ENCODE measurements at places on chromosomes 12 and 14.

DNA sequence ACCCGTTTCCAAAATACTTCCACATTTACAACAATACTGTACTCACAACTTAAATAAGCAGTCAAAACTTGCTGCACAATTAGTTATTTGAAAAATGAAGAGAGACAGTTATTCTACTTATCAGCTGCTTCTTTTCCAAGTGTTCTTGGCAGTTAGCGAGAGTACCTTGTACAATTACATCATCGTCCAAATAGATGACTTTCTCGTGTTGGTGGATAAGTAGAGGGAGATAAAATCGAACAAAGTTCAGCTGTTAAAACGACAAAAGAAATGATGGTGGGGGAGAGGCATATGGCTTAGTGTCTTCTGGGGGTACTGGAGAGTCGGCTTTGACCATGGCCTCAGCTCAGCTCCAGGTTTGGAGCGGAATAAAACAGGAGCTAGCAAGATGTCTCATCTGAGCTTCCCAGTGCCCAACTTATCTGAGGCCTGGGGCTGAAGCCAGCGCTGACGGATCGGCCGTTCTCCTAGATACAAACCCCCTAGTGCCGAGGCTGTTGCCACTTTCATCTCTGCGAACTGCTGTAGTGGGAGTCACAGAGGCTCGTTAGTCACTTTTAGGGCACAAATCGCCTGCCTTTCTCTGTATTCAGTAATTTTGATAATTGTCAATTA is 31.7 kb downstream of the TDG start:
- DNase-seq: no peak

GRCh38 chr12:77133566-77133965 is 68.2 kb upstream of the E2F7 start:
- DNase-seq: no peak

GRCh38 chr14:58193542-58193941 is 6.4 kb upstream of the ACTR10 start:
- no peak for DNase-seq

DNA sequence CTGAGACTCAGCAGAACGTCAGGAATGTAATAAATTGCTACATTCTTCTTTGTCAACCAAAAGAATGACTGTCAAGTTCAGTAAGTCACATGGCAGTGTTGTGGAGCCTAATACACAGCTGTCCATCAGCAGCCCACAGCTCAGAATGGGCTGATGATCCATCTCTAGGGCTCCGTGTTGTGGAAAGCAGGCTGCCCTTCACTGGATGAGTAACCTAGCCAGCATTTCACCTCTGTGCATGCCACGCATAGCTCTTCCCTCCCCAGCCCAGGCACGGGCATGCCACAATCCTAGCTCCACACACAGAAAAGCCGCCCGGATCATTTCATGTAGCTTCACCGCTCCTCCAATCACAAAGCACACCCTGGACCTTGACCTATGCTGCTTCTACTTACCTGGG is 878.0 kb upstream of the TMEM132C start:
- no peak for DNase-seq

DNA sequence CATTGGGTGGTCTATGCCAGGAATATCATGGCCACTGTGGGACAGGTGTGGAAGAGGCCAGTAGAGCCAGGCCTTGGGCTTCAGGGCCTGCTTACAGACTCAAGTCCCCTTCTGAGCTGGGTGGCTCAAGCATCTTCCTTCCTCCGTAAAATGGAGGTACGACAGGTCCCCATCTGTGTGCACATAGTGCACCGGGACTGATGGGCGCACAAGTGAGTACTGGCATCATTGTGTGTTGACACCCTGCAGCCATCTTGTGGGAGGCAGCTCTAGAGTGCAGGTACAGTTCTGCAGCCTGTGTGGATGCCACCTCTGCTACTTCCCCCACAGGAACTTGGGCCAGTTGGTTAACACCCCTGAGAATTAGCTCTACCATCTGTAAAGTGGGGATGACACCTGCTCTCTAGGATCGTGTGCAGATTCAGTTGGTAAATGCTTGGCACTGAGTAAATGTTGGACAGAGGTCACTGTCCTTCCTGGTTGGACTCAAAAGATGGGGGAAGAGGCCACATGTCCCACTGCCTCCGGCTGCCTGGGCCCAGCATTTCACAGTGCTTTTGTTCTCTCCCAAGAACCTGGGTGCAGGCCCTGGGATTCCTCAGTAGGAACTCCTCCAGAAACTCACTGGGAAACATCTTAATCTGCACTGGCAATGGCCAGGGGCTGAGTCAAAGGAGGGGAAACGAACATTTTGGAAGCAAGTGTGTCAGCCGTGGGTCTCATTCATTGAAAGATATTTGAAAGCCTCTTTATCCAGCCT is 70.6 kb downstream of the C14orf132 start:
- DNase-seq: no peak

DNA sequence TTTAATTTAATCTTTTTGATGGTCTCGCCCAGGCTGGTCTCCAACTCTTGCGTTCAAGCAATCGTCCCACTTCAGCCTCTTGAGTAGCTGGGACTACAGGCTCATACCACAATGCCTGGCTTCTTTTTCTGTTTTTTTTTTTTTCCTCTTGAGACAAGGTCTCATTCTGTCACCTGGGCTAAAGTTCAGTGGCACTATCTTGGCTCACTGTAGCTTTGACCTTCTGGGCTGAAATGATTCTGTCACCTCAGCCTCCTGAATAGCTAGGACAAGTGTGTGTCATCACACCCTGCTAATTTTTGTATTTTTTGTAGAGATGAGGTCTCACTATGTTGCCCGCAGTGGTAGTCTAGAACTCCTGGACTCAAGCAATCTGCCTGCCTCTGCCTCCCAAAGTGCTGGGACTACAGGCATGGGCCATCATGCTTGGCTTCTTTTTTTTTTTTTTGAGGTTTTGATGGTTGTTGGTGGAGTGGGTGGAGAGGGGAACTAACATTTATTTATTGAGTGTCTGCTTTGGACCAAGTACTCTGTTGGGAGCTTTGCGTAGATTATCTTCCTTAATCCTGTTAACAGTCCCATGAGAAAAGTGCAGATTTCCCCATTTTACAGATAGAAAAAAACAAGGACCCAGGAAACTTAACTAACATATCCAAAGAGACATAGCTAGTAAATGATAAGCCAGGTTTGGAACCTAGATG is 102.0 kb downstream of the DIP2B start:
- DNase-seq: no peak

GRCh38 chr14:34368971-34369647 is 92.9 kb downstream of the SPTSSA start:
- DNase-seq: no peak

DNA sequence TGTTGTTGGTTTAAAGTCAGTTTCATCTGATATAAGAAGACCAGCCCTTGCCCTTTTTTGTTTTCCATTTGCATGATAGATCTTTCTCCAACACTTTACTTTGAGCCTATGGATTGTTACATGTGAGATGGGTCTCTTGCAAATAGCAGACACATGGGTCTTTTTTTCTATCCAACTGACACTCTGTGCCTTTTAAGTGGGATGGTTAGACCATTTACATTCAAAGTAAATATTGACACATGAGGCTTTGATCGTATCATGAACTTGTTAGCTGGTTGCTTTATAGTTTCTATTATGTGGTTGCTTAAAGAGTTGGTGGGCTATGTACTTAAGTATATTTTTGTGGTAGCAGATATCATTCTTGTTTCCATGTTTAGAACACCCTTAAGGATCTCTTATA is 213.4 kb upstream of the G2E3 start:
- DNase-seq: no peak

DNA sequence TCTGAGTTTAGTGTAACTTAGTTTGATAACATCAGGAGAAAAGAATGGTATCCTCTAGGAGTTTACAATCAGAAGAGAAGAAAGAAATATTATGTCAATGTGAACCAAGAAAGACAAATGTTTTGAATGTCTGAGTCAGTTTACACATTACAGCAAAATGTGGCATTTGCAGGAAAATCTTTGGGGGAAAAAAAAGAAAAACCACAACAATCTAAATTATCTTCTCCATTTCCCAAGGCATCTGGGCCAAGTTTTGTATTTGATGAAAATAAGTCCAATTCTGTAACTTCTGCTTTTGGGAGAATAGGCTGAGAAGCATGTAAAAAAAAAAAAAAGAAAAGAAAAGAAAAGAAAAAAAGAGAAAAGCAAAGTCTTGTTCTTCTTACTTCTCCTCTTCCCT is 58.8 kb upstream of the FLRT2 start:
- DNase-seq: no peak

DNA sequence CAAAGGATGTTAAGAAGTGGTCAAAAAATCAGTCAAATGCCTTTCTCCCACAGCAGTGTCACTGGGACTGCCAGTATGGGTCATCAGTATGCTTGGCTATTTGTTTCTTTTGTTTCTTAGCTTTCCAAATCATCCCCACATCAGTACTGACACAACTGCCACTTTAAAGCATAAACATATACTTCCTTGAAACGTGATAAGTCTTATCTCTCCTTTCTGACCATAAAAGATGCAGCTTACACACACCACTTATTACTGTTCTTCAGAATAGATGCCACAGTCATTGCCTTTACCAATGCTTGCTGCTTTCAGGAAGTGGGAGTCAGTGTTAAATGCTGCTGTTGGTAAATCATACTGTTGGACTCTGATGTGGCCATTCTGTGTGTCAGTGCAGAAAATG is 18.6 kb upstream of the GARIN2 start:
- no peak for DNase-seq

GRCh38 chr12:123041042-123041531 is 60.6 kb downstream of the ARL6IP4 start:
- DNase-seq: no peak

DNA sequence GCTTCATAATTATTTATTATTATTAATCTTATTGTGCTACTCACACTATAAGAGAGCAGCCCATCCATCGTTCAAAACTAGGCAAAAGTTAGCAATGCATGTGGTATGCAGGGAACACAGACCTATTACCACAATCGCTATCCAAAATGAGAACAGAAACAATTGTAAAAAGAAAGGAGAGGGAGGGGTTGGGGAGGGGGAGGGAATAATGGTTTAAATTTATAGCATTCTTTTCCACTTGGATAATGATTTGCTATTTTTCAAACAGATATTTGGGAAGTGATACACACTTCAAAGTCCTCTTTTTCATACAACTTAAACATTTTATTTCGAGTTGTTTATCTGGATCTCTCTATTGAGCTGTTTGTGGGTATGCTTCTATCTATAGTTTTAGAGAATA is 248.6 kb upstream of the SOX5 start:
- no peak for DNase-seq

- DNase-seq: no peak
These were observed 48.2 kb upstream of the ATP2B1 start for GRCh38 chr12:89756585-89757398.

GRCh38 chr12:114976959-114977358 is 293.0 kb upstream of the TBX3 start:
- no peak for DNase-seq

DNA sequence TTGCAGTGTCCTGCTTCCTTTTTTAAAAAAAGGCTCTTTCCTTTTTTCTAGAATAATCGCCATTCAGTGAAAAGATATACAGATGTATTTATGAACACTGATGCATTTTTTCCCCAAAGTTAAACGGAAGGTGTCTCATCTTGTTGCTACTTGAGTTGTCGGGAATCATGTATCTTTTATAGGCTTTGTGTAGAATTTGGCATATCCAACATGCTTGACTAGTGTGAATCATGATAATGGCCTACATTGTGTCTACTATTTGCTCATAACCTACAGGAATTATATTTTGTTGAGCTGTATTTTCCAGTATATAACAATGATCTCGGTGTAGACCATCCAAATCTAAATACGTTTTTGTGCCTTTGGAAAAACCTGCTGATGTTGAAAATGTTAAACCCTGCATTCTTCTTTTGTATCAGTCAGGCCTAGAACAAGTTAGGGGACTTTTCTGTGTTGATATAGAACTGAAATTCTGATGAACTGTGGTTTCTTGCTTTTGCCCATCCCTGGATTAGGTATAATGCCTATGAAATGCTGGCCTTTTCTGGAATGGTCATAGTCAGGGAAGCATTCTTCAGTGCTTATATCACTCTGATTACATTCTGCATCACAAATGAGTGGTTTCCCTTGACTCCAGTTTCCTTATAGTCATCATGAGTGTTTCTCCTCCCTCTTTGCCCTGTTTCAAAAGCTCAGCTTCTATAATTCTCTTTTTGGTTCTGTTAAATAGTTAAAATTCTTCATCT is 10.8 kb downstream of the BMAL2 start:
- DNase-seq: no peak

DNA sequence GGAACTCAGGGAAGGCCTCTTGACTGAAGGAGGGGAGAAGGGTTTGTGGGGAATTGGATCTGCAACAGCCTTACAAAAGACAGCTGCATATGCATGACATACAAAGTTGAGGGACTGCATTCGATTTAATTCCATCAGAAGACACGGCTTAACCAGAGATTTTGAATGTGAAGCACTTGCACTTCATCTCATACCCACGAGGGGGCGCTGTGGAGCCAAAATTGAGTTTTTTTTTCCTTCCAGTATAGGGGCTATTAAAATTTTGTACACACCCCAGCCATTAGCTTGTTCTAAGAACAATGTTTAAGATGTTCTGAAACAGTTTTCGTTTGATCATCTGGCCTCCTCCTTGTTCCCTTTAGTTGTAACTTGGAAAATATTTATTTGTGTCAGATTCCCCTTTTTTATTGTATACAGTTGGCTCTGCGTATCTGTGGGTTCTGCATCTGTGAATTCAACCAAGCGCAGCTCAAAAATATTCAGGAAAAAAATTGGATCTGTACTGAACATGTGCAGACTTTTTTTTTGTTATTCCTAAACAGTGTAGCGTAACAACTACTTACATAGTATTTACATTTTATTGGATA is 1.6 kb downstream of the SUDS3 start:
- peak; percentile 65 for DNase-seq

- no peak for DNase-seq
These were observed 184.6 kb upstream of the TMEM260 start for GRCh38 chr14:56394826-56395530.
